ENCODE measurements at places on chromosomes 6 and 20.

DNA sequence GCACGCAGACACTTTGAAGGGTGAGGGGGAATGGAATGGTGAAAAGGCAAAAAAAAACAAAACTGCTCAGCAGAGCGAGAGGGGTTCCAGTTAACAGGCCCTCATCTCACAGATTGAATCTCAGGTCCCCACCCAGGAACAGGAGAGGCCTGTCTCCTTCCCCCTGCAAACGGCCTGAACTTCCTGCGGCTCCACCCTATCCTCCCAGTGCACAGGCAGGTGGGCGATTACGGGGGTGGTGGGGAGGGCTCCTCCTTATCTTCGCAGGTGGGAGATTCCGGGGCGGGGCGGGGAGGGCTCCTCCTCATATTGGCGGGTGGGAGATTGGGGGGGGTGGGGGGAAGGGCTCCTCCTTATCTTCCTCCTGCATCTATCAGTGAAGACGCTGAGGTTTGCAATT is 129.0 kb downstream of the SOX4 start:
- no peak for DNase-seq

DNA sequence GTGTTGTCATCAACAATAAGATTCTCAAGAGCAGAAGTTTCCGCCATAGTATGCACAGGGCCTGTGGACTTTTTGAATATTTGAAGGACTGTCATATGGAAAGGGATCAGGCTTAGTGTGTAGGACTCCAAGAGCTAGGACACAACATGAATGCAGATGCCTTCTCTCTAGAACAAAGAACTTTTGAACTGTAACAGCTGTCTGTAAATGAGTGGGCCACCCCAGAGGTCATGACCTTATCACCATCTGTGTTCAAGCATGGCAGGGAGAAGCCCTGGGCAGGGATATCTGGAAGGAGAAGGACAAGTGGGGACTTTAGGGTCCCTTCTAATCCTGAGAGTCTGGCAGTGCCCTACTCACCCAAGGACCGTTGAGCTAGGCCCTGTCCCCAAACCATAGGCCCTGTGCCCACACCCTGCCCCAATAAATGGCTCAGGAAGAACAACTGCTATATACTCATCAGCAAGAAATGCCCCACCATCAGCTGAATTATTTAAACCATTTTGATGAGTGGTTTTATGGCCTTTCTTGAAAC is 70.6 kb downstream of the MTHFD1L start:
- no peak for DNase-seq

- no peak for DNase-seq
Measured at GRCh38 chr6:149084026-149084425, 233.5 kb upstream of the TAB2 start.

- no peak for DNase-seq
Measured at GRCh38 chr6:27866357-27867050, 45.7 kb downstream of the OR2B2 start.

- DNase-seq: no peak
Measured at GRCh38 chr6:132054525-132054924, 103.4 kb upstream of the CCN2 start.

- DNase-seq: no peak
Measured at GRCh38 chr6:39366931-39367618, 44.6 kb upstream of the KCNK16 start.

DNA sequence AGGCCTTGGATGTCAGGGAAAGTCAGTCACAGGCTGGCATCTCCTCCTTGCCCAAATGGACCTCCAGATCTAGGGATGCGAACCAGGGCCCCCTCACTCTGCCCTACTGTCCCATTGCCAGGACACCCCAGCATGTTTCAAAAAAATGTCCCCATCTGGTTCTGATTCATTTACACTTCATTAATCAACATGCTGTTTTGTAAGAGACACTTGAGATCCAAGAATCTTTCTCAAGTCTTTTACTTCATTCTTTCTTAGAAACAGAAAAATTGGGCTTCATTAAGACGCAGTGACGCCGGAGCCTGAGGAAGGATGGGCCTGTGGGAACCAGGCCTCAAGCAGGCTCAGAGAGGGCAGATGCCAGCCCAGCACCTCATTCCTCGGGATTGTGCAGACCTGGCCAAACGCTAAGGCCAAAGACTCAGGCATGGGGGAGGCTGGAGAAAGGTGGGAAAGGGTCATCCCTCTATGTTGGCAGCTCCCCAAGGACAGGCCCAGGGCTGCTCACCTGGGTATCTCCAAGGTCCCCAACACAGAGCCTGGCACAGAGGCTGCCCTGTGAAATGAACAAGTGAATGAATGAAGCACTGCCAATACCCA is 3.8 kb downstream of the RSPO4 start:
- no peak for DNase-seq

DNA sequence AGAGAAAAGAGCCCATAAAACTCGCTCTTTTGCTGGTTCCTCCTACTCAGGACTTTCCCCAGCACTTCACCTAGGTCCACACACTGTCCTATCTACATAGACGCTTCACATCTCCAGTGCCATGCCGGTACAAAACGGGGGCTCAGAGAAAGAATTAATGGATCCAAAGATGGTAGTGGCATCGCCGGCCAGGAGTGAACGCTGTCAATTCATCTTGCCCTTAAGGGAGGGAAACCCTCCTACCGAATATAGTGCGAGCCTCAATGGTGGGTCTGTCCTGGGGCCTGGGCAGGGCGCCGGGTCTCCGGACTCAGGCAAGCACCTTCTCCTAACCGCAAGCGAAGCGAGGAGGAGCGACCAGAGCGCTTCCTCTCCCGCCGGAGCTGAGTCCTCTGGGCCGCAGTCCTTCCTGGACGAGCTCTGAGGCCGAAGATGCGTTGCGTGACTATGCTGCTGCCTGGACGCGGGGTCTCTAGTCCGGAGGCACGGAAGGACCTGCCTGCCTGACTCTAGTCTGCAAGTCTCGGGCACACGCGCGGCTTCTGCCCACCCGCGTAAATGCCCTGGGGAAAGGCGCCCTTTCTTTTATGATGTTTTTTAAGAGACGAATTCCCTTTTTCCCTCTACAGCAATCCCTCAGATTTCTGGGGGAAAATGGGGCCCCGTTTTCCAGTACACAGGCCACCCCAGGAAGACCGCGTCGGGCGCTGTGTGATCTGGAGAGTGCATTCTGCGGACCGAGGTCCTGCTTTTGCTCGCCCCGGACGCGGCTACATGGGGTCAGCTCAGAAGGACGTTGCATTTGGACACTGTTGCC is 100.1 kb upstream of the PRDM1 start:
- no peak for DNase-seq

GRCh38 chr20:43178080-43178479 is 11.6 kb downstream of the PTPRT start:
- DNase-seq: no peak

- DNase-seq: no peak
Measured at GRCh38 chr6:166660157-166660688, 33.2 kb upstream of the RPS6KA2 start.

- DNase-seq: no peak
Measured at GRCh38 chr6:3282476-3283236, 23.9 kb downstream of the PSMG4 start.

DNA sequence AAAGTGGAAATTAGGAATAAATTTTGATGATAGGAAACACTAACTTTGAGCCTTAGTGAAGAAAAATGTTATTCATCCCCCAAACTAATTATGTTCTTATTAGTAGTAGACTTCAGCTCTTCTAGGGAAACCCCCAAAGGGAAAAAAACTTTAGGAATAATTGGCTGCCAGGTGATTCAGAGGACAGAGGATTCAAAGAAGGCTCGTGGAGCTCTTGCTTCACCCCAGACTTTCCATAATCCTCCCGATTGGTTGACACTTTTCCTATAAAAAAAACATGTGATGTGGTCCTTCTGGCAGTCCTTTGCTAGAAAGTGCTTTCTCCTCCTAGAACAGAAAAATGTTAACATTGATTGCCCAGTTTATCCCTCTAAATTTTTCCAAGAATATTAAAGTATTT is 5.6 kb upstream of the CCDC170 start:
- no peak for DNase-seq

- no peak for DNase-seq
Measured at GRCh38 chr20:31712112-31712553, 10.5 kb downstream of the BCL2L1 start.

DNA sequence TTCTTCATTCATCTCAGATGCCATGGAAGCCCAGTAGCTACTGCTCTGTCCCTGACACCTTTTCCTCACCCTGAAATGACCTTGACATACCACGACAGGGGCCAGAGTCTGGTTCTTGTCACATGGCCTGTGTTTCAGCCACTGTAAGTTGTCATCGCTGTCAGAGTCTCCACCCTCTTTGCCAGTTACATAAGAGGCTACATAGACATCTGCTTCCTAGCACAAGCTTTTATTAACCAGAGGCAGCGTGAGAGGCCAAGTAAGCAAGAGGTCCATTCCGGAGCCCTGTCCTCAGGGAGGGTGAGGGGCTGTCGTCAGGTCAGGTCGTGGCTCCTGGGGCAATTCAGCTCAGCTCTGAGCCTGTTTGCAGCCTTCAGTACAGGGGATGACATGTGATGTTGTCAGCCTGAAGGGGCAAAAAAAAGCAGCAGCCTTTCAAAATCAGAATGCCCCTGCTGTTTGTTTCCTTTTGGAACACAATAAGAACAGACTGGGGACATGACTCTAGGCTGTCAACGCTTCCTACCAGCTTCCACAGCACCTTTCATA is 146.3 kb downstream of the MTFR2 start:
- DNase-seq: no peak

DNA sequence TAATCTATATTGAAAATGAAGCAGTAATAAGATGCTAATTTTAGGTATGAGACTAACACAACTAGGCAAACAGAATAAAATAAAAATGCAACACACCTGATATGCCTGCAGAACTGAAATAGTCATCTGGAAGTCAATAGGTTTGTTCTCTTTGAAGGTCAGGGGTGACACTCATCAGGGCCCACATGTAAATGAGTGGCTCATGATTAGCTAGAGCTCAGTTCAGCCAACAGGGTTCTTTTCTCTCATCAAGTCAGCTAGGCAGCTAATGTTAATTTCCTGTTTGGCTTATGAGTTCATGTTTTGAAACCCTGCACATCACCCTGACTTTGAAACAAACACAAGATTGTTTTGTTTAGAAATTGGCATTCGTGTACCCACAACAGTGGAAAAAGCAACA is 23.8 kb downstream of the SMLR1 start:
- DNase-seq: no peak

DNA sequence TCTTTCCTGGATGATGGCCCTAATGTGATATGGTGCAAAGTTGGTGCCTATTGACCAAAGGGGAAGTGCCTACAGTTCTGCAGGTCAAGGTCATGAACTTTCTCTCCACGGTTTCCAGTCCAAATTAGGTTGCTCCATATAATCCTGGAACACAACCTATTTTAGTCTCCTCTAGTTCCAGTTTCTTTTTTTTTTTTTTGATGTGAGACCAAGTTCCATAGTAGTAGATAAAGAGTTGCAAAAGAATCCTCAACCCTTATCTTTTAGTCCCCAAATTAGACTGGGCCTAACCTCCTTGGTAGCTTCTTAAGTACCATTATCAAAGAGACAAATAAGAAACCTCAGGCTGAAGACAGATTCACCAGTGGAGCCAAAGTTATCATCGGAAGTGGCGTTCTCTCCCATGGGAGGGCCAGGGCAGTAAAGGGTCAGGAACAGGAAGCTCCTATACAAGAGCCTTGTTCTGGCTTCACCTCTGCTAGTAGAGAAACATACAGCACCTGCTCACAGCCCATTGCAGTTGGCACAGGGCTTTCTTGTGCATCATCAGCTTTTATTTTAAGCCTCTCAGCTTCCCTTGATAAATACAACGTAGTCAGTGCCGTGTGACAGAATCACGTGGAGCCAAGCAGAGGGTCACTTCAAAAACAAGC is 132.2 kb upstream of the RREB1 start:
- DNase-seq: no peak

DNA sequence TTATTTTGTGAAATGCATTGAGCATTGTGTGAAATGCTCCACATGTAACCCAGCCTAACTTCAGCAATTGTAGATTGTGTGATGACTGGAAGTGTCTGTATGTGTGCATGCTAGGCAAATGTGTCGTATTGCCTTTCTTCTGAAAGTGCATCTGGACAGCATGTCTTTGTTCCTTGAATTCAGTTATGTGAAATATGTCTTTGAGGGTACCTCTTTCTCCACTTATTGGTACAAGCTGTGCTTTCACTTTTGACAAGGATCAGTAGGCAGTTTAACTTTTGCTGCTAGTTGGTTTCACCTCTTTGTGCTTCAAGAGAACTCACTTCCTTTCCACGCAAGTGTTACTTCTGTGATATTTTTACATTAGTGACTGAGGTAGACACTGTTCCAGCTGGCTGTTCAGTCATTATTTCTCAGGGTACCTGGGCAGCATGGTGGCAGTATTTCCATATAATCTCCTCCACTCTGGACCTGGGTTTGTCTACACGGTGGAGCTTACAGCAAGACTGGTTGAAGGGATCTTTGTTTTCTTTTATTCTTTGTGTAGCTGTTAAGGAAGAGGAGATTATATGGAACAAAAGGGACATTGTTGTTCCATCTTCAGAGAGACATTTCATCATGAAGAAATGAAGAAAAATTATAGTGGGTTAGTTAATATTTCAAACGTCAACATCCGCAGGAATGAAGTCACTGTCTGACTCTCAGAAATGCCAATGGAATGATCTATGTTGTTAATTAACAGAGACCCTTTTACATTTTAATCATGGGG is 175.4 kb downstream of the UTRN start:
- DNase-seq: no peak

GRCh38 chr6:15305496-15305895 is 59.6 kb downstream of the JARID2 start:
- DNase-seq: no peak

GRCh38 chr6:29826271-29826670 is 1.4 kb upstream of the HLA-G start:
- no peak for DNase-seq

Data from activated CD4-positive, alpha-beta T cell treated with anti-CD3 and anti-CD28 coated beads for 24 hours (primary cell).